Anterior cingulate cortex (tissue), 58 donors: ENCODE measurements at places on chromosomes 1 and 21.

DNA sequence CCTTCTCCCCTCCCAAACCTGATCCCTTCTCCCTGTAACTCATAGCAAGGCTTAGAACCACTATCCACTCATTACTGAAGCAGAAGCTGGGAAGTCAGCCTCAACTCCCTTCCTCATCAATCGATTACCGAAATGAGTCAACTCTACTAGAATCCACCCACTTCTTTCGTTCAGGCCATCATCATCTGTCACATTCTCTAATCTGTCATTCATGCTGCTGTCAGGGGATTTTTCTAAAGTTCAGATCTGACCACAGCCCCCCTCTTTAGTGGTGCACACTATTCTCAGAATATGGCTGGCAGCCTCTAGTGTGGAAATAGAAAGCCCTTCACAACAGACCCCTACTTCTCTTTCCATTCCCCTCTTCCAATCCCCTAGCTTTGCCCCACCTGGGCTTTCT lies 5.1 kb downstream of the NT5C1A start:
- no peak for DNase-seq

DNA sequence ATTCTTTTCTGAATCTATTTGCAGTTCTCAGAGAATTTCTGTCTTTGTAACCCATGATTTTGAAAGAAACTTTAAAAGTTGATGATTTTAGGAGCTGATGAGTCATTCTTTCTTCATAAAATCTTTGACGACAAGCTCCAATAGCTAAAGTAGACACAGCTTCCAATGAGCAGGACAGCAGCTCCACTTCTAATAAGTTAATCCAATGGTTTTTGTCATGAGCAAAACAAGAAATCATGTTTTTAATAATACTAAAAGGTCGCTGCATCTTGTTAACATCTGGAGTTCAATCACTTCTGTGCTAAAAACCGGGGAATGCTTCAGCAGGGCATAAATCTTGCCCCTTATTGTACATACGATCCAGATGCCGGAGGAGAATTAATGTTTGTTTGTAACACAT lies 48.9 kb upstream of the GORAB start:
- DNase-seq: no peak

DNA sequence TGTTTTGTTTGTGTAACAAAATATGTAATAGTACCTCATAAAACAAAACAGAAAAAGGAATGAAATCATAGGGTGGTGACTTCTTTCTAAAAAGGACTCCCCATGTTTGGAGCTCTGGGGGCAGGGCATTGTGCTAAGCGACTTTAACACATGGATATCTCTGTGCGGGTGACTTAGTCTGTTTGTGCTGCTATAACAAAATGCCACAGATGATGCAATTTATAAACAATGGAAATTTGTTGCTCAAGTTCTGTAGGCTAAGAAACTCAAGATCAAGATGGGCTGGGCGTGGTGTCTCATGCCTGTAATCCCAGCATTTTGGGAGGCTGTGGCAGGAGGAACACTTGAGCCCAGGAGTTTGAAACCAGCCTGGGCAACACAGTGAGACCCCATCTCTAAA lies 85.4 kb upstream of the SIM2 start:
- DNase-seq: no peak

DNA sequence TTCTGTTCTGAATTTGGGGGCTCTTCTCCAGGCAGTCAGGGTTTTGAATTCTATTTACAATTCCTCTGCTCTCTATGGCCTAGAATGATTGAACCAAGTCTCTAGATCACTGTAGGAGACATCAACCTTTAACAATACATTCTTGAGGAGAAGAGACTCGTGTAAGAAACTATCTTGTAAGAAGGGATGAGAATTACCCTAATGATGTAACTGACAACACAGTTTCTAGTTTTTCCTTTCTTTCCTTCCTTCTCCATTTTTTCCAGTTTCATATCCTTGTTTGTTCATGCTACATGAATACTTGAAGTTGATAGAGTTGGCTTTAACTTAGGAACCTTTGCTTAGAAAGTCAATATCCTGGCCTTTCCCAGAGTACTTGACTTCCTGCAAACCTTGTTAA lies 1.3 kb upstream of the ATP1A1 start:
- DNase-seq: no peak

- no peak for DNase-seq
Observed at GRCh38 chr1:243325305-243325890, 69.6 kb downstream of the SDCCAG8 start.

DNA sequence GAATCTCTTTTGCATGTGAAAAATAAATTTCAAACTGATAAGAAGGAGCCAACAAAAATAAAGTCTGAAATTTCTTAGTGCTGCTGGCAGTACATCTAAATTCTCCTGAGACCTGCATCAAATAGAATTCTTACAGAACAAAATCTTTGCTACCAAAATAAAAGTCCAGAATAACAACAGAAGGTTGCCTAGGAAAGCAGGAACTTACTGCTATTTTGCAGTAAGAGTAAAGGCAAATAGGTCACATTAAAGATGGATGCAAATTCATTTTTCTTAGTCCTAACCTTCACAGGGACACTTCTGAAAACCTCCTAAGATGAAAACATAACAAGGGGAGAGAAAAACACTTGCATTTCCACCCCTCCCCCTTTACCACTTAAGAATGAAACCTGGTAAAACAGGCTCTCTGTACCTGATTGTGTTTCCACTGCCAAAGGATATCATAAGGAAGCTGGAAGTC lies 59.0 kb downstream of the RUSC1 start:
- DNase-seq: no peak

- no peak for DNase-seq
Observed at GRCh38 chr1:117814856-117815797, 114.3 kb downstream of the GDAP2 start.

DNA sequence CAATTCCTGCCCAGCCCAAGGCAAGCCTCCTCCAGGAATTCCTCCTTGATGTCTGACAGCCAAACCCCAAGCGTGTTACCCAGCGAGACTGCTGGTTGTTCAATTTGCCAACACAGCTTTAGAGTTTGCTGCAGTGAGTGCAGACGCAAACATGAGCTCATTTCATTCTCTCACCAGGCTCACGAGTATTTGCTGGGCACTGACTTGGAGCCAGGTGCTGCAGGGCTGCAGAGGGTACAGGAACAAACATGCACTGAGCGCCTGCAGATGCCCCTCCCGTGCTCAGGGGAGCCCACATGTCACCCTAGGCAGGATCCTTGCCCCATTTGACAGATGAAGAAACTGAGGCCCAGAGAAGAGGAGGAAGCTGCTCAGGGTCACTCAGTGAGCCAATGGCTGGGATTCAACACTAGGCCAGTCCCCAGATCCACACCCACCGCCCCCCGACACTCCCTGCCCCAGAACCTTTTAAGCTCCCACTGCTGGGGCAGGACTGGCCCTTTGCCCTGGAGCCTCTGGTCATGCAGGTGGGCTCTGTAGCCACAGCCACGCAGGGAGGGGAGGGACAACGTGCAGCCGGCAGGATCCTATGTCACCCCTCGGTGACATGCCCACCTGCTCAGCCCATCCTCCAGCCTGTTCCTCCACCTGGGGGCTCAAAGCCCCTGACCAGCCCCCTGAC lies 363.7 kb downstream of the MATN1 start:
- DNase-seq: no peak

DNA sequence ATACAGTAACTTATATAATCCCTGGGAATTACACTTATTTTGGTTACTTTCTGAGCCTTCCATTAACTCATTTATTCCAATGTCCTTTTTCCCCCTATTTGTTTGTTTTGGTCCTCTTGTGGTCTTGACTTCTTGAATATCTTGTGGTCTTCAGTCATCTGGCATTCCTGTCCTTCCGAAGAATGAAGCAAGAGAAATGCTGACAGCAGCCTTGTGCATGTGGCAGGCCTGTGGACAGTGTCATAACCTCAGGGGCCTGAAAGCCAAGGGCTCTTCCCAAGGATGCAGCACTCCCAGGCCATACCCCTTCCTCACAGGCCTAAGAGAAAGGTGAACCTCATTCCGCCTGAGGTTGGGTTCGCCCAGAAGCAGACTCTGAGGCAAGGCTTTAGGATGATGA lies 470.2 kb downstream of the DISC1 start:
- no peak for DNase-seq

- DNase-seq: no peak
Observed at GRCh38 chr1:169250795-169251194, 116.8 kb downstream of the NME7 start.

DNA sequence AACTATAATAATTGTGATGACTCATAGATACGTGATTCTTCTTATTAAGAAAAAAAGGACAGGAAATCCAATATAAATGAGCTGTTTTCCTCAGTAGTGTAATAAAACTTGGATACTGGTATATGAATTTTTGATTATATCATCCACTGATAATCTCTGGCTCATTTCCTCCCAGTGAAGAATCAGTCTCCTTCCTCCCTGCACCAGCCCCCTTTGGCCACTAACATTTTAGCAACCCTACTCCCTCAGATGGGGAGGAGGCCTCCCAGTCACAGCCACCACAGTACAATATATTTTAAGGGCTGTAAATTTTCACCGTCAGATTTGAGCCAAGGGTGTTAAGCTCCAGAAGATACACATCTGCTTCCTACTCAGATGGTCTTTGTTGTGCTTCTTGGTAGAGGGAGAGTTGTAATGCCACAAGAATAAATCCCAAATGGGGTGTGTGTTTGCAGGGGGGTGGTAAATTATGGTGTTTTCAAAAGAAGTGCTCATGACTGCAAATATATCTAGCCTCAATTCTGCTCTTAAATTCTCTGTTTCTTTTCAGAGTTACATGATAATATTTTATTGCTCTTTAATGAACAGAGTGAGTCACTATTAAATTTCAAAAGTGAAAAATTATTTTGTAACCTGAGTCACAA lies 153.5 kb downstream of the HLX start:
- DNase-seq: no peak

DNA sequence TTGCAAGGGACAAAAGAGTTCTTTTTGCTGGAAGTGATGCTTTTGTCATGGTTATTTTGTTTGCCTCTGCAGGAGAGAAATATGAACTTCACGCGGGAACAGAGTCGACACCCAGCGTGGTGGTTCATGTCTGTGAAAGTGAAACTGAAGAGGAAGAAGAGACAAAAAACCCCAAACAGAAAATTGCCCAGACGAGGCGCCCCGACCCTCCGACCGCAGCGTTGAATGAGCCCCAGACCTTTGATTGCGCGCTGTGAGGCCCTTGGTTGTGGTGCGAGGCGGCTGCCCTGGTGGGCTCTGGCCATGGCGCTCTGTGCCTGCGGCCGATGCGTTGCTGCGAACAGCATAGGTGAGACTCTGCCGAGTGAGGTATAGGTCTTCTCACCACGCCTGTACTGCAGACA lies 20.9 kb upstream of the NCMAP start:
- no peak for DNase-seq

GRCh38 chr1:34362949-34363348 lies 186.2 kb downstream of the C1orf94 start:
- no peak for DNase-seq

DNA sequence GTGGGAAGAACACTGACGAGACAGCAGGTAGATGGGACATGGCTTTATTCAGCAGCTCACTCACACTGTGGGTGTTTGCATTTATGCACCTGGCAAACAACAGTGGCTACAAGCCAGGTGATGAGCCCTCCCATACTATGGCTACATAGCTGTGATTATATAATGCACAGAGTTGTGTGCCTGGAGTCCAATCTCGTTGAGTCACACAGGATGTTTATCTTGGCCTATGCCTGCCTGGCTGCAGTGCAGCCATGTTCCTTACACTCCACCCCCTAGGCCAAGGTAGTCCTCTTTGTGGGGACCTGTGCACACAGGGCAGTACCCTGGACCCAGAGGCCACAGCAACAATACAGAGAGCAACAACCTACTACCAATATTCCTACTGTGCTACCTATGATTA lies 1643.8 kb downstream of the MRPL39 start:
- DNase-seq: no peak

GRCh38 chr1:106268070-106268469 lies 788.4 kb upstream of the PRMT6 start:
- no peak for DNase-seq

- no peak for DNase-seq
Observed at GRCh38 chr1:117436513-117436912, 69.3 kb downstream of the MAN1A2 start.

GRCh38 chr1:220153147-220153546 lies 59.2 kb downstream of the IARS2 start:
- DNase-seq: no peak

GRCh38 chr1:2174348-2175054 lies 20.1 kb downstream of the FAAP20 start:
- no peak for DNase-seq

DNA sequence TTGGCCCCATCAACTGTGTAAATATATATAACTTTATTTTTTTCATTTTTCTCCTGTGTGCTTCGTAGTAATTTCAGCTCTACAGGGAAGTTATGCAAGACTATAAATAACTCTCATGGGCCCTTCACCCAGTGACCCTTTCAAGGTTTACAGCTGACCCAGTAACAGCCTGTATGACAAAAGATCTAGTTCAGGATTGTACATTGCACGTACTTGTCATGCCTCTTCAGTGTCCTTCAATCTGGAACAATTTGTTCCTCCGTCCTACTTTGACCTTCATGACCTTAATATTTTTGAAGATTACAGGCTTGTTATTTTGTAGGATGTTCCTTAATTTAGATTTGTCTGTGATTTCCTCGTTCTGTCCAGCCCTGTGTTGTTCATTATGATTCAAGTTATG lies 40.5 kb downstream of the BRINP2 start:
- DNase-seq: no peak

DNA sequence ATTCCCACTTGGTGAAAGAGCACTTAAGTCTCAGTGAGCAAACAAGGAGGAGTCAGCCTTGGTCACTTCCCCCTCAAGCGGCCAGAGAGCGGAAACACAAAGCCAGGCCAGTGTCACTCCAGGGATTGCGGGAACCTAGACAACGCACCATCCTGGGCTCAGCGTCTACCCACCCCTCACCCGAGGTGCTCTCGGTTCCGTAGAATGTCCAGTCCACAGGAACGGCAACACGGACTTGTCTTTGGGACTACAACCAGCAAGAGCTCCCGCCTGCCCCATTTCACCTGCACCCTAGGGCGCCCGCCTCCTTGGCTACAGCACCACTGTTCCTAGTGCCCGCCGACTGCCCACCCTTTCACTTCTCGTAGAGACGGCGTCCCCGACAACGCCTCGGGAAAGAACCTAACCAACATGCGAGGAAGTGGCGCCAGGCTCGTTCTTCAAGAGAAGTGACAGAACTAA lies 509 bp downstream of the GDAP2 start:
- DNase-seq: no peak

- DNase-seq: no peak
Observed at GRCh38 chr21:35924714-35925301, 135.5 kb downstream of the SETD4 start.

GRCh38 chr1:220067269-220068204 lies 21.2 kb upstream of the EPRS1 start:
- no peak for DNase-seq

GRCh38 chr1:84479998-84480397 lies 932 bp downstream of the RPF1 start:
- DNase-seq: no peak

- no peak for DNase-seq
Observed at GRCh38 chr1:65691972-65692371, 100.7 kb upstream of the PDE4B start.

GRCh38 chr1:6889875-6890480 lies 104.7 kb downstream of the CAMTA1 start:
- DNase-seq: no peak

DNA sequence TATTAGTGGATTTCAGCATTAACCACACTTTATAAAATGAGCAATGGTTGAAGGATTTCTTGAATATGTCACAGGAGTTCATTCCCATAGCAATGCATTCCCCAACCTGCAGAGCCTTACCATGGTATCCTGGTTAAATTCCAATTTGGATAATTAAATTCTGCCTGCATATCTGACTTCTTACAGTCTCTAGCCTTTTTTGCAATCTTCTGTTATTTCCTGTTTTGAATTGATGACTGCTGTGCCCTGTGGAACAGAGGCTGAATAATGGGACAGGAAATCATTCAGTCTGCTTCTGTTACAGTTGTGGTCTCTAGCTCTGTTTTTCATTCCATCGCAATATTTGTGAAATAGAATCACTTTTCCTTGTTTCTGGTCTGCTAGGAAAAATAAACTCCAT lies 1823.9 kb downstream of the PLA2G4A start:
- DNase-seq: no peak
